Fibroblast of villous mesenchyme (primary cell): ENCODE measurements at places on chromosomes 7 and 10. TPM values are rescaled to one million over a fixed set of nuclear protein-coding genes. Genes with fewer than 3 reads are reported as not detected.
A peak's percentile ranks its signal among the peaks of the same experiment; 100 is the strongest.

DNA sequence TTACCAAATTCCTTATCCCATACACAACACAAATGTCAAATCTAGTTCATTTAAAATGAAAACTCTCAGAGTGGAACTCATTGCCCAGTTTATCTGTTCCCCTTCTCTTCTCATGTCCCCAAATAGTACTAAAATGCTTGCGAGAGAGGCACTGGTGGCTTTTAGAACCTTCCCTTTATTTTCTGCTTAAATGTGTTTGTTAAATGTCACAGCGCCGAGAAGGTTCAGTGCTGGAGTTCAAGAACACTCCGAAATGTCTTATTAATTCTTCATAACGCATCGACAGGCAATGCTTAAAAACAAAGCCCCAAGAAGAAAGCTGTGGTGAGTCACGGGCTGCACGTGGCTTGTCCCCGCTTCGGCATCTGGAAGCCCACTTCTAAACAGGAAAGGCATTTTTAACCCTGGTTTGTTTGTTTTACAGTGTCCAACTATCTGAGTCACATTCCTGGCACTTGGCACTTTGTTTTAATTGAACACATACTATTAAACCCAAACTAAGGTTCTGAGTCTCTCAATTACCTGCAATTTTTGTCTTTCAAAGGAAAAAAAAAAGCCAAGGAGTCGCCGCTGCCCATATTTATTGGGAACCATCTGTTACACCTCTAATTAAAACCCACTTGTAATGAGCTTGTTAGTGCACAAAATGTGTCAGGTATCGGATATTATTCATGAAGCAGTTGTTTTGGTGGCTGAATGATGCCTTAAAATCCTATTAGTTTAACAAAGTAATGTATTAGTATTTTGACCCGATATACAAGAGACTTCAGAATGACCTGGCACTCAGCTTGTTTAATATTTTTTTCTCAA is 49.9 kb upstream of the MGMT start:
- DNase-seq, result peak; percentile 34

DNA sequence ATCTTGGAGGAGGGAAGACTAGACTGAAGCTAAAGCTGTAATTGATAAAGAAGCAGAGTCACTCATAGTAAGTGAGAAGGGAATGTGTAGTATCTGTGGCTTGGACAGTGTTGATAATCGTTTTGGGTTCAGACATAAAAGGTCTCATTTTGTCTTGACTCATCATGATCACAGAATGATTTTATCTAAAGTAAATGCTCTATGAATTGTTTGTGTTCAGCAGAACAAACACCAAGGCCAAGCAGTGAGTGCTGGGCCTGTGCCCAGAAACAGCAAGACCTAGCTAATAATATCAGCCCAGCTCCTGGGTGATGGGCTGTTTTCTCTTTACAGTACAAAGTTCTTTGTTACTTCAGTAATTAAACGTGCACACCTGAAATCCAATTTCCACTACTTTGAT is 26.7 kb upstream of the CD36 start:
- DNase-seq, result peak; percentile 63

- peak; percentile 5 for DNase-seq
Measured at GRCh38 chr10:61337741-61338140, 115.4 kb downstream of the TMEM26 start.

- peak; percentile 66 for DNase-seq
Measured at GRCh38 chr7:143255564-143255963, 7.7 kb upstream of the GSTK1 start.

GRCh38 chr7:64183126-64183742 is 23.8 kb upstream of the ZNF735 start:
- no peak for DNase-seq

Gene ZNF32
- total RNA-seq, result 29.0 and 30.7 TPM in 2 replicates

Gene CALHM3
- under 0.01 TPM in 2 replicates for total RNA-seq

Gene FOXP2
- 0.32 and 0.86 TPM in 2 replicates for total RNA-seq

Gene ACTR3C
- total RNA-seq, result 7.4 and 13.4 TPM in 2 replicates
